ENCODE measurements at places on chromosomes 1 and 21.

- no peak for DNase-seq
These were observed 148.7 kb downstream of the FCRL5 start for GRCh38 chr1:157403608-157404007.

DNA sequence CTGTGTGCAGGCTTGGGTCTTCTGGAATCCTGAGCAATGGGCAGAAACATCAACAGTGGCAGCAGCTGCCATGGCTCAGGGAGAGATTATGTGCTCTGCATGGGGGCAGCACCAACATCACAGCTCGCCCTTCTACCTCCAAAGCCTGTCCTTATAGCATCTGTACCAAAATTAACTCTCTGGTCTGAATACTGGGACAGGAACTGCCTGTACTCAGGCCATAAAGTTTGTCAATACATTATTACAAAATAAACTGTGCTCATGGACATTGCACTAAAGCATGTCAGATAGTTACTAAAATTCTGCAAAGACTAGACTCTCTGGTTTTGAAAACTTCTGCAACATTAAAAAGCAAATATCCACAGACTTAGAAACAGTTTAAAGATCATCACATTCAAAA lies 91.6 kb downstream of the ZC3H11B start:
- DNase-seq, result no peak

- DNase-seq, result no peak
These were observed 2.0 kb downstream of the VAV3 start for GRCh38 chr1:107963008-107963407.

DNA sequence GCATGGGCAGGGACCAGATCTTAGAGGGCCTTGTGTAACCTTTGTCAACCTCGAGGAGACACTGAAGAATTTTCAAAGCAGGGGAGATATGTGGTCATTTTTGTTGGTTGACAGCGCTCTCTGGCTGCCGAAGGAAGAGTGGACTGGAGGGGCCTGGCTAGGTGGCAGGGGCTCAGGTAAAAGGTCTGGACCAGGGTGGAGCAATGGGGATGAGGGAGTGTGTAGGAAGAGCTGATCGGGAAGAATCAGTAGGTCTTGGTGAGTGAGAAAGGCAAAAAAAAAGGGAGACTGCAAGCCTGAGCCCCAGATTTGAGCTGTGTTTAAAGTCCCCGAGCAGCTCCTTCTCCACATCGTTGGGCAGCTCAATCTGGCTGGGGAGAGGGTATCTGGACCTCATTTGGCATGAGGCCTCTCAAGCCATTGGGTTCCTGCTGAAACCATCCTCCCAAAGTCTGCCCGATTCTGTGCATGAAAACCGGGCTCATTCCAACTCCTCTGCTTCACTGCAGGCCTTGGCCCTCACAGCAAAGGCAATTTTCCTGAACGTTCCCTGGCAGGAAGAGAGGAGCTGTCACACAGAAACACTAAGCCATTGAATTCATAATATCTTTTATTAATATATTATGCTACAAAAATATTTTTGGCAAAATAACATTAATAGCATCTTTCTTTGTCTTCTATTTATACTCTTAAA lies 237.1 kb downstream of the TRABD2B start:
- no peak for DNase-seq

DNA sequence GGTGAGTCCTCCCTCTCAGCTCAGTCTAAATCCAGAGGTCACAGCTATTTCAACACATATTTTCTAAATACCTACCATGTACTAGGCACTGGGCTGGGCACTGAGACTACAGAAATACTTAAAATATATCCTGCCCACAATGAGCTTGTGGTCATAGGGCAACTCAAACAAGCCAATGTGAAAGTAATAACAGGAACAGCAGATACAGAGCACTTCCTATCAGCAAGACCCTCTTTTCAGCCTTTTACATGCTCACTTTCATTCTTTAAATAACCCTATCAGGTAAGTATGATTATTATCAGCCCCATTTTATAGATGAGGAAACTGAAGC lies 71.9 kb downstream of the CD34 start:
- DNase-seq, result no peak

DNA sequence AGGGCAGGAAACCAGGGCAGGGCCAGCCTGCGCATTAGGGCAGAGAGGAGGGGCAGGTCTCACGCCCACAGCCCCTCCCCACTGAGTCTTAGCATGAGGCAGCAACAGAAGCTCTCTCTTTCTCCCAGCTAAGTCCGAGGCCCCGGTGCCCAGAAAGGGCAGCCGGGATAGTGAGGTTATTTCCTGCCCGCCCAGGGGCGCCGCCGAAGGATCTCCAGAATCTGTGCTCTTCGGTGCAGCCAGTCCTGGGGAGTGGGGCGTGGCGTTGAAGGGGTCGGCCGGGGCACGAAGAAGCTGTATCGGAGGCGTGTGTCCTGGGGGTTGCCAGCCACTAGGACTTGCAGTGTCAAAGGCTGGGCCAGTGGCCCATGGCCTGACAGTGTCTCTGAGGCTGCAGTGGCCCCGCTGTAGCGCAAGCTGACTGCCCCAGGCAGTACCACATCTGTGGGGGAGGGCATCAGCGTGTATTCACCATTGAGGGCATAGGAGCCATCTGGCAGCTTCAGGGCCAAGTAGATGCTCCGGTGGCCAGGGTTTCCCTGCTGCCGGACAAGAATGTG lies 7.8 kb downstream of the ADAMTS4 start:
- DNase-seq, result no peak

- no peak for DNase-seq
These were observed 10.0 kb upstream of the IGSF3 start for GRCh38 chr1:116677474-116678062.

- no peak for DNase-seq
These were observed 32.6 kb downstream of the B3GALT5 start for GRCh38 chr21:39645331-39645730.

DNA sequence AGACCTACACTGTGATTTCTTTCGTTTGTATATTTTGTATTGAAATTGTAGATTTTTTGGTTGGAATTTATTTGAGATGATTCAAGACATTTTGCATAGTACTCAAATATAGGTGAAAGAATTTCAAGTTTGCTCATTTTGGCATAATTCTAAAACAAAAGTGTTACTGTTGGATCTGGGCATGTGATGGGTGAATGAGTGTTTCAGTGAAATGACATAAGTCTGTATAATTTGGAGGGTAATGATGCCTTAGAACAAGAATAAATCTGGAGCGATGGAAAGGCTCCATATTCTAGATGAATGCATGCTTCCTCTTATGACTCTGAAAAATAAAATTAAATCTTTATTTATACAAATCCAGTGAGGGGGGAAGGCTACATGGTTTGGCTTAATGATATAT lies 41.0 kb downstream of the NFIA start:
- DNase-seq, result no peak

DNA sequence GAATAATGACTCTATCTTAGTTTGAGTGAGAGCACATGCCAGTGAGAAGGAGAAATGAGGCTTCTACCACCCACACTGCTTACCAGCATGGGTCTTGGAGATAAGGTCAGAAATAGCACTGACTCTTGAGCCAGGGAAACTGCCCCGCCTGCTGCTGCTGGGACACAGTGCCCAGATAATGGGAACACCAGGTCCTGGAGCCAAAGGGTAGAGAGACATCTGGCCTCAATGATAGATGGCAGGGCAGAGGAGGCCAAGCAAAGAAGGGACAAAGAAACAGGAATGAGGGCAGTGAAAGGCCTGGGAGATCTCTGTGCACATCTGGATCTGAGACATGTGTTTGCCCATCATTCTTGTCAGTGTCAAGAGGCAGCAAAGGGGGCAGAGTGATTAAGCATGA lies 97.4 kb downstream of the MIS18A start:
- DNase-seq, result no peak
